ENCODE measurements at places on chromosomes 4 and X.

DNA sequence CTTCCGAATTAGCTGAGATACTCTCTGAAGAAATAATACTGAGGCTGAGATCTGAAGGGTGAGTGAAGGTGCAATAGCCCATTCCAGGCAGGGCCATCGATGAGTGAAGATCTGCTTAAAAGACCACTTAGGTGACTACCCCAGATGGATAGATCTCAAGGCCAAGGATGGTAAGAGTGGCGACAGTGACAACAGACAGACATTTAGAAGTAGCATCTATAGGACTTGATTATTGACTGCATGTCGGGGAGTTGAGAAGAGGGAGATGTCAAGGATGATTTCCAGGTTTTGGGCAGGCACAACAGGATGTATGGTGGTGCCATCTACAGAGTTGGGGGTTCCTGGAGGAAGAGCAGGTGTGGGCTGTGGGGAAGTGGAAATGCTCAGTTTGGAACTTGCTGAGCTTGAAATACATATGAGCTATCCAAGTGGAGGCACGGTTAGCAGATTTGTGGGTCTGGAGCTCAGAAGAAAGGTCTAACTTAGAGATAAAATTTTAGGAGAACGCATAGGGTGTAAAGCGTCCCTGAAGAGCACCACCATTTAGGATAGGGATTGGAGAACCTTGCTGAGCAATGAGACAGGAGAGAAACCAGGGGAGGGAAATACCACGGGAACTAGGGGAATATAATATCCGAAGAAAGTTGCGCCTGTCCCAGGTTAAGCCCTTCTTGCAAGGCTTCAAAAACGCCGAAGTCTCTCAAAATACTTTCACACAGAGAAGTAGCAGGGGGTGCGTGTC is 688 bp downstream of the UFSP2 start:
- peak; percentile 40 for DNase-seq

DNA sequence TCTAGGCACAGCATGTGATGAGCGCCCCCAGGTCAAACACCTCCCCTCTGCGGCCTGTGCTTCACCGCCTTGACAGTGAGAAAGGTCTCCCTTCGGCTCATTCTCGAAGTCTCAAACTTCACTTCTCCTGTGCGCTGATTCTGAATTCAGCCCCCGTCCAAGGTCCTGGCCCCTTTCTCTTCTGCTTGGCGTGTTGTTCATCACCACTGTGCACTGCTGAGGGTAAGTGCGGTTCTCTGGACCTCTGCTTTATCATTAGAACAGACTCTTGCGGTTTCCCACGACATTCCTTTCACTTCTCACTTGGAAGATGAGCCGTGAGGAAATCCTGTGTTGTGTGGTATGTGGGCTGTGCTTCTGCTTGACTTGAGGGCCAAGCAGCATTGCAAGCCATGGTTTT is 11.9 kb downstream of the HTT-AS start:
- DNase-seq: no peak

DNA sequence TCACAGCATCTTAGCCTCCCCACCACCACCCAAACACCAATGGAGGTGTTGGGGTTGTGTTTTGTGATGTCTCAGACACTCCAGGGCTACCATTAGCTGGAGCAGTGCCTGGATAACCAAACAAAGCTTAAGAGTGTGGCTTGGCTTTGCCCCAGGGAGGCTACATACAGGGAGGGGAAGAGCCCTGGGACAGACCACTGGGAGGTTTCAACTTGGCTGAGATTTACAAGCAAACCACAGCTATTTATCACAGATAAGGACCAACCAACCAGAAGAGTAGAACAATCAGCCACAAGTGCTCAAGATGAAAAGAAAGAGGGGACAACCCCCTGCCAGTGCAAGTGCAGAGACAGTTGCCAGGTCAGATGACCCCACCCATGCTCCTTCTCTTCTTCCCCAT is 24.1 kb downstream of the SOX3 start:
- no peak for DNase-seq

- no peak for DNase-seq
Observed at GRCh38 chr4:70992391-70992881, 1.0 kb upstream of the DCK start.

GRCh38 chrX:108726748-108727147 is 9.6 kb downstream of the IRS4 start:
- no peak for DNase-seq

DNA sequence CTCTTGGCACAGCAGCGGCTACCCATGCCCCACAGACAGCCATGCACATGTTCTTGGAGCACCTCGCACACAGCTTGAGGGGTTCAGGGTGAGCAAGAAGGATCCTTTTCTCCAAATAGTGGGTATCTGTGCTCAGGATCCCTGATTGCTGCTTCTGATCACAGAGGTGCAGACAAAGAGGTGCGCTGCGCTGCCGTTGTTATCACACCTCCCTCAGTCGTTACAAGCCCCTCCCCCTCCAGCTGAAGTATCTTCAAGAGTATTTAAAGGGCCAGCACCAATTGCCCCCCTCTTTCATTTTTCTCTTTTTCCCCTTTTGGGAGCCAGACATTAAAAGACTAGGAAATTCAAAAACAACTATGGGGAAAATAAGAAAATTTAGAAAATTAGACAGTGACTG is 44.3 kb downstream of the NELFA start:
- no peak for DNase-seq

DNA sequence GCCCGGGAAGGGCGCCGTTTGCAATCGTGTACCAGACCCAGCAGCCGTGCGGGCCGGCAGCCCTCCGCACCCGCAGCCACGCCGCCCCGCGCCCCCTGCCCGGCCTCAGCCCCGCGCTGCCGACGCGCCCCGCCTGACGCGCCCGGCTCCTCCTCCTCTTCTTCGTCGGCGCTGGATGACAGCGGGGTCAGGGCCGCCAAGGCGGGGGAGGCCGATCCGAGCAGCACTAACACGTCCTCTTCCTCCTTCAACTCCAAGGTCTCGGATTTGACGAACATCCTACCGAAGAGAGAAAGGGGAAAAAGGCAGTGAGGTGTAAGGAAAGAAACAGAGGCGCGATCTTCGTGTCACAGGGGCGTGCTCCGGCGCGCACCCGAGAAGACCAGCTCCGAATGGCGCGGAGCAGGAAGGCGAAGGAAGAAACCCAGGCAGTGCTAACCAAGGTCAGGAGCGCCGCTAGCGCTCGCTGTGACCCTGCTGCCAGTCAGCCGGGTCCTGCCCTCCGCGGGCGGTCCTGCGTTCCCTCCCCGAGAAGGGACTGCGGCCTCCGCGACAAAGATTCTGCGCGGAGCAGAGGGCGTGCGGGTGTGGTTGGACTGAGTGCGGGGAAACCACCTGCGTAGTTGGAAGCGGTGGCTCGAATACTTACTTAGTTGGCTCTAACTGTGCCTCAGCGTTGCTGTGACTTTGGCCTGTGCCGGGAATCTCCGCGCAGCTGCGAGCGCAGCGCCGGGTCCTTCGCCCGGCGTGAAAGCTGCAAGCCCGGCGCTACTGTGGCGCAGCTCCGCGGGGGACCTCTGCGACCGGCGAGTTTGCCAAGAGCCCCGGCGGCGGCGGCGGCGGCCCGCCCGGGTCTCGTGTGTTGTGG is 548 bp downstream of the NEUROG2 start:
- DNase-seq: no peak

GRCh38 chr4:121698236-121698671 is 1.5 kb upstream of the ANXA5 start:
- DNase-seq: no peak

- DNase-seq: no peak
Observed at GRCh38 chr4:151260526-151260925, 16.4 kb upstream of the PRSS48 start.

DNA sequence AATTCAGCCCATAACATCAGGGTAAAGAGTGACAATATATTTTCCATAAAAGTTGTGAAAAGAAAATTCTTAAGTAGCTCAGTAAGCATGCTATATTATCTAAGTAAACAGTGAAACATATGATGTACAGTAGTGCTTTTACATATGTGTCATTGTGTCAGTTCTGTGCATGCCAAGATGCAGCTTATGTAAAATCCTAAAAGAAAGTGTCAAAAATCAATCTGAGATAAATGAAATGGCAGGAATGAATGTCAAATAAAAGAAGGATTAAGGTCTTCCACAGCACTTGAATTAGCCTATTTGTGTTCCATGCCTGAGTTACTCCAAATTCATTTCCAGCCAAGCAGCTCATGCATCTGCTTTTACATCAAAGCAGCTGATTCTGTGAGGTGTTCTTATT is 452.7 kb upstream of the HS3ST1 start:
- no peak for DNase-seq

GRCh38 chrX:100512471-100512870 is 72.3 kb upstream of the TNMD start:
- DNase-seq: peak; percentile 3

GRCh38 chr4:90007494-90008167 is 113.0 kb downstream of the MMRN1 start:
- no peak for DNase-seq

Measured in midbrain (tissue), 1 donor.